ENCODE measurements at places on chromosomes 2 and 18.

GRCh38 chr2:120204022-120204405 is 19.2 kb downstream of the TMEM185B start:
- DNase-seq, result no peak

GRCh38 chr2:239098288-239098970 is 250.5 kb downstream of the TWIST2 start:
- DNase-seq, result no peak

DNA sequence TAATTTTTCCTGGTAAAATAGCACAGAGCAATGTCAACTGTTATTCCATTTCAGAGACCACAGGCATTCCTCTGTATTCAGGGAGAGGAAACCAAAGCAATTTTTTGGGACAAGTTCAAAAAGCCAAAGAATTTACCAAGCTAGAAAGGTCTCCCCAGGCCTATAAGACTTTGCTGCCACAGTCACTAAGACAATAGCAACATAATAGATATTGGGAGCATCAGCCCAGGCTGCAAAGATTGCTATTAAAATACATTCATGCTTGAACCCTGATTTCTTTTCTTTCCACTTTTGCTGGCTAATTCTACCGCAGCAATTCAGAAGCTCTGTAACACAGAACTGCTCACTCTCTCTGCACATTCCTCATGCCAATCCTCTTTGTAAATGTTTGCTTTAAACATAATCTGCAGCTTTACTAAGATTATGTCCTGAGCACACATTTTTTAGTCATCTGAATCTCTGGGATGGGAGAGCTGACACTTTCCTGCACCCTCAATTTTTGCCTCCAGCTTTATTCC is 76.3 kb downstream of the CLHC1 start:
- no peak for DNase-seq

DNA sequence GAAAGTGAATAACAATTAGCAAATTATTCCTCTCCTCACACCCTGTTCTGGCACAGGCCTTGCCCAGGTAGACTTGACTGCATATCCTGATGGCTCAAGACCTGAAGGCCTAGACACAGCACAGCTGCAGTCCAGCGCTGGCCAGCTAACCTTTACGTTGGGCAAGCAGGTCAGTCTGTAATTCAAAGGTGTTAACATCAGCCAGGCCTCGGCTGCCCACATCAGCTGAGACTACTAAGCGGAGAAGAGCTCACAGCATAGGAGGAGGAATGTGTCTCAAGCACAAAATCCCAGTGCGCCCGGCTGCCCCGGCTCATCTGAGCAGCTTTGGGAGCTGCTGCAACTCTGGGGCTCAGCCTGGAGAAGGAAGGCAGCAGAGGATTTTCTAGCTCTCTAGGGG is 33.5 kb upstream of the OTOF start:
- DNase-seq, result no peak

DNA sequence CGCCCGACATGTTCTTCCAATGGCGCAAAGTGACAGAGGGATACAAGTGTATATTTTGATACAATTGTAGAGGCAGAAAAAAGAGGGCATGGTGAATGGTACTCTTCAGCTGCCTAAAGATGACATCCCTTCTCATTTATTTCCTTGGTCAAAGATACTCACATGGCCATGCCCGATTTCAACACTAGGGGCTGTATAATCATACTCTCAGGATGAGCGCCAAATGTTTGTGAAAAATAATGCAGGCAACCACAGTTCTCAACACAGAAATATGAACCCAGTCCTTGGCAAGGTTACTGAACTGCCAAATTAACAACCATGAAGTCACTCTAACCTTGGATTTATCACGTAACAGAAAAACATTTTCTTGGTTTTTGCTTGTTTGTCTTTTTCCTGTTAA is 204.4 kb downstream of the CCDC102B start:
- DNase-seq, result no peak

DNA sequence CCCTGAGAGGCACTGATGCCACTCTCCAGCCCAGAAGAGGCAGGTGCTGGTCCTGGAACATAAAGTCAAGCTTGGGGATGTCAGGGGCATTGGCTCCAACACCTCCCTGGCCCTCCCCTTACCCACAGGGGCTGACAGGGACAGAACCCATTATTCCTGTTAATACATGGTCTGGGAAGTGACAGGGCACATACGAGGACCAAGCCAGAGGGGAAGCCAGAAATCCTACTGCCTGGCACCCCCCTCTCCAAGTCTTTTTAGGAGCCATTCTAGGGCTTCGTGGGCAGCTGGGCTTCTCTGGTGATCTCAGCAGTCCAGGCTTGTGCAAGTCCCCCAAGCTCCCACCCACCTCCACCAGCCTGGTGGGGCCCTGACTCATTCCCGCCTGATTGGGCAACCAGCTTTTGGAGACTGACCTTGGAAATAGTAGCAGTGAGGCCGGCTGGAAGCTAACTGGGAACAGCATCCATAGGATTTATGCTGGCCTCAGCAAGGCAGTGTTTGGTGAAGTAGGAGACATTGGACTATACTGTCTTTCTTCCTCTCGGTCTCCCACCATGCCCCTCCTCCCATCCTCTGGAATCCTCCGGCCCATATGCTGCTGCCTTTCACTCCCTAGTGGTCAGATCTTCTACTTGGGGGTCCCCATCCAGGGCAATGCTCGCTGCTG is 86.4 kb upstream of the HK2 start:
- DNase-seq, result no peak

GRCh38 chr2:159084384-159085370 is 116.2 kb downstream of the TANC1 start:
- no peak for DNase-seq

DNA sequence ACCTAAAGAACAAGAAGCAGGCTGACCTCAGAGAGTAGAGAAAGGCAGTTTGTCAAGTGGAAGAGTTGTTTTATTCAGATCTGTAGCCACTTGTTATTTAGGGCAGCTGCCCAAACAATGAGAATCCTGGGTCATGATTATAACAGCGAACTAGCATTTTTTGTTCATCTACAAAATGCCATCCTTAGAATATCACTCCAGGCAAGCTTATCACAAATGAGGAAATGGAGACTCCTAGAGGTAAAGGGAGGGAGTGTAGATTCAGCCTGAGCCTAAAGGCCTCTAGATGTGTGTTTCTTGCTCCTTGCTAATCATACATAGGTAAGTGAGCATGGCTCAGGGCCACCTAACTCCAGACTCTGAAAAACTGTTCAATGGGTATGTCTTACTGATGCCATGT is 126.1 kb downstream of the HNMT start:
- no peak for DNase-seq

- DNase-seq, result no peak
Measured at GRCh38 chr2:16691261-16691660, 25.6 kb upstream of the CYRIA start.

DNA sequence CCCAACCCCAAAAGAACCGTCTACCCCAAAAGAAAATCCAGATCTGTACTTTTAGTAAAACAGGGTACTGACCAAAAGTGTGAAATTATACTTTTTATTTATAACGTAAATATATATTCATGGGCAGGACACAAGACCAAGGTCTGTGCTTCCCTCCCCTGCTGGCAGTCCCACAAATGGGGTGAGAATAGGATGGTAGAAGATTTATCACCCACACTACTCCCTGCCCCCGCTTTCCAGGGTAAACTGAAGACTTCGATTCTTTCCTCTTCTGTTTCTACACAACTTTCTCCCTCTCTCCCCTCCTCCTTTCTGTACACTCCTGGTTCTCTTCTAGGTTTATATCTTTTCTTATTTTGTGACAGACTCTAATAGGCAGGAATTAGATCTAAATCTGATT is 79.7 kb downstream of the MDH1 start:
- no peak for DNase-seq

GRCh38 chr2:144402251-144402650 is 117.7 kb downstream of the ZEB2 start:
- no peak for DNase-seq

DNA sequence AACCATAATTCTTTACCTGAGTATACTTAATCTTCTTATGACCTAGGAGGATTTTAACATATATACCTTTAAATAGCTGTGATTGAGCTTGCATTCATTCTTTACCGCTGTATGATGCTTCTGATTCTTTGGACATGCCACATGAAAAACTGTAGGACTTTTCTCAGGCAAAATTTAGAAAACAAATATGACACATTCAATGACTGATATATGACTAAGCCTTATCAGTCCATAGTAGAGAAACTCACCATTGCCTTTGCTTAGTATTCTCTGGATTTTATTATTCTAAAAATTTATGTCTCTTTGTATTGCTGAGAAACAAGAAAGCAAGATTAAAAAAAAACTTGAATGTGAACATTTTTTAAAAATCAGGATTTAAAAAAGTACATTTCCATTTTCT is 3.7 kb downstream of the FAM171B start:
- no peak for DNase-seq

DNA sequence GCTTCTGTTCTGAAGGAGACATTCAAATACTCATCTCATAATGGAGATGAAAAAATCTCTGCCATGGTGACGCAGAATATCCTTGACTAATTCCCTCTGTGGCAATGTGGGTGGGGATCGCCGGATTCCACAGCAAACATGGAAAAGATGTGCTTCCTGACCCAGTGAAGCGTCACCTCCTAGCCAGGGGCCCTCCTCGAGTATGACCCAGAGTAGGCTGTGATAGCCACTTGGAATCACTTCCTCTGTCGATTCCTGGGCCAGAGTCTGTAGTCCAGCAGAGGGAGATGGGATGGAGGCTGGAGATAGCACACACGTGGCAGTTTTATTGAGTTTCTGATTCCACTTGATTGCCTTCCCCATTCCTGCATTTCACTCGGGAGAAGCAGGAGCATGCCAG is 36.8 kb downstream of the DRC1 start:
- DNase-seq, result no peak

- DNase-seq, result no peak
Measured at GRCh38 chr2:54380670-54381069, 75.5 kb upstream of the SPTBN1 start.

GRCh38 chr2:73104933-73105332 is 7.8 kb downstream of the RAB11FIP5 start:
- DNase-seq, result no peak

DNA sequence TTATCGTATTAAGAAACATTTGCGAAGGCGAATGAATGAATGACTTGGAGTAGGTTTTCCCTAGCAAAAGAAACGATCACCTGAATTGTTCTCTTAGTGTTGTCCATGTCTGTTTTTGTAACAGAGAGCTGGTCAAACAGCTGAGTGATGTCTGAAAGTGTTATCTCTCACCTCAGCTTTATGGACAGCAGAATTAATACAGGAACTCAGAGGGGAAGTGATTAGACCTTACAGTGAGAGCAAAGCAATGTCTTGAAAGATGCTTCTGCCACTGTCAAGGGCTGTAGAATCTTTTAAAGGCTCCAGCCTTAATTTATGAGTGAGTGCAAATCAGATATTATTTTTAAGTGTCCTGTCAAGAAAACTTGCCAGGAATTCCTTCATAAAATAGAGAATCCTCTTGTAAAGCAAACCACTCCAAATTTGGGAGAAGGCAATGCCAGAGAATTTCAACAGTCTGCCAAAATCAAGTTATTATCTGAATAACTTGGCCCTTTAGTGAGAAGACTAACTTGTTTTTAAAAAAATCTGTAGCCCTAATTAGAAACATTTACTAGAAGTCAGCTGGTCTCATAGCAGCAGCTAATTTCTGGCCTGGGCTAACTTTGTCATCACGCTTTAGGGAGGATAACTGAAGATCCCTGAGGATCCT is 60.7 kb downstream of the CDC42EP3 start:
- no peak for DNase-seq

- no peak for DNase-seq
Measured at GRCh38 chr2:191038241-191038725, 24.3 kb upstream of the STAT1 start.

DNA sequence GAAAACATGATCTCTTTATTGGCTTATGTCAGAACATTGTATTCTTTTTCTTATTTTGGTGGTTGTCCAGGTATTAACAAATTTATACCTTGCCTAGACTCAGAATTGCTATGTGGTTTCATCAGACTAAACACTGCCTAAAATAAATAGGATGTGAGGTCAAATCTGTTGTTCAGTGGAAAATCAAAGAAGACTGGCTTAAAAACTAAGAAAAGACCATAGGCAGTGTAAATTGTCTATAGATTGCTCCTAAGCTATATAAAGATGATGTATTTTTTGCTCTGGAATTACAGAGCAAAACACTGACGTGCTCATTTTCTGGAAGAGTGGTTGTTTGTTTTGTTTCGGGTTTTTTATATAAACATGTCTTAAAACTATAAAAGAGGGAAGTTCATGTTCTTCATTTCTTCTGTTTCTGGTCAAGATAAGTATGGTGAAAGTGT is 266.0 kb downstream of the ALPK2 start:
- no peak for DNase-seq

DNA sequence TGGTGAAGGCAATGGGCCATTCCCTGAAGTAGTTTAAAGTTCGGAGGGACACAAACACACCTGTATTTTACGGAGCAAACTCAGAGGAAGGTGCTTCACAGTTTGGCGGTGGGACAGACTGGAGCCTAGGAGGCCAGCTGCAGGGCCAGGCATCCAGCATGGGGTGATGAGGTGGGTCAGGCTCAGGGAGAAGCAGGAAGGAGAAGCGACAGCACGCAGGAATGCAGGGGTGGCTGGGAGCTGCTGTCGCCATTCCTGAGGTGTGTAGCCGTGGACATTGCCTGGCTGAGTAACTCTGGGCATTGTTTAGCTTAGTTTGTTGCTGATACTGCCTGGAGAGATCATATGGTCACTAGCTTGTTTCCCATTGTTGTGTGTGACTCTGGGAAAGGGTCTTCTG is 35.8 kb upstream of the METTL21A start:
- no peak for DNase-seq

GRCh38 chr18:79729611-79730010 is 50.0 kb downstream of the CTDP1 start:
- no peak for DNase-seq

- DNase-seq, result no peak
Measured at GRCh38 chr2:122530814-122531213, 775.4 kb downstream of the TSN start.

DNA sequence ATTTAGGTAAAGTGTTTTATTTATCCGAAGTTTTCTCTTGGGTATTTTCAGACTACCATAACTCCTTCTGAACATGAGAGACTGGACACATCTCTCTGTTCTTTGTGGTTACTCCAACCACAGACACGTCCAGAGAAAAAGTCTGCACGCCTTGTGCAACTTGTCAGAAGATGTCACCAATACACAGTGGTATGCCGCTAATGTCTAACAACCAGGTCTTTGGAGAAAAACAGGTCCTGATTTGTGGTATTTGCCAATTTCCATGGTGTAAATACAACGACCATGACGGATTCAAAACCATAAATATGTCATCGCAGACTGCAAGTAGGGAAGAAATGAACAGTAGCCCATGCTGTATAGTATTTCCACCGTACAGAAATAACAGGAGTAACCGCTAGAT is 620.6 kb upstream of the ID2 start:
- DNase-seq, result no peak

Measured in mesothelial cell of epicardium (in vitro differentiated cells).